Activated CD4-positive, alpha-beta T cell treated with anti-CD3 and anti-CD28 coated beads, Interleukin-2, amount 50 U/mL, for 1 hour (primary cell): ENCODE measurements at places on chromosomes 7 and 10.

DNA sequence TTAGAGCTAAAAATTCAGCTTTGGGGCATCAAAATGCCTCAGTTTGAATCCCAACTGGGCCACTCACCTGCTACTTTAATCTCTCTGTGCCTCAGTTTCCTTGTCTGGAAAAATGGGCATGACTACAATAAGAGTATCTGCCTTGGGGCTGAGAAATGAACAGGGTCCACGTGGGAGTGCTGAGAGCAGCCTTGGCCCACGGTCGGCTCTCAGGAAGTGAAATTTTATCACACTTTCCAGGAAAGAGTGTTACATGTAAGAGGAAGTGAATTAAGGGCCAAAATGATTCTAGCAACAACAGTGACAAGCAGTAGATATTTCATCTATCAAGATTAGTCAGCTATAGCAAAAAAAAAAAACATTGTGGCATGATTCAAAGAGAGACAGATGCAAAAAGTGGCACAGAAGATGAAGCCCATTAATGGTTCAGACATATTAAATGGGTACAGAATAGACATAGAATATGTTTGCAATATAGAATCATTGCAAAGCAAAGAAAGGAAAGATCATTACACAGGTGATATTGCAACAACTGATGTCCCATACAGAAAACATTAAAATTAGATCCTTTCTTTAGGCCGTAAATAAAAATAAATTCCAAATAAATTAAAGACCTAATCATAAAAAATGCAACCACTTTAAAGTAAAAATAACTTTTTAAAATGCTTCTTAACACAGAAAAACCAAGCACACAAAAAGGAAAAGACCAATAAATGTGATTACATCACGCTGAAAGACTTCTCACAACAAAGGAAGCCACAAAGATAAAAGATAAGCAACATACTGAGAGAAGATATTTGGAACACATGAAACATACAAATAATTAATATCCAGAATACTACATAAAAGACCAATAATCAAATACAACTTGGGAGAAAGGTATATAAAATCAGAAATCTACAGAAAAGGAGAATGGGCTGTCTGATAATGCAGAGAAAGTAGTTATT lies 4.3 kb downstream of the TMEM273 start:
- DNase-seq, result no peak

GRCh38 chr7:80488406-80488805 lies 23.5 kb downstream of the GNAT3 start:
- no peak for DNase-seq

DNA sequence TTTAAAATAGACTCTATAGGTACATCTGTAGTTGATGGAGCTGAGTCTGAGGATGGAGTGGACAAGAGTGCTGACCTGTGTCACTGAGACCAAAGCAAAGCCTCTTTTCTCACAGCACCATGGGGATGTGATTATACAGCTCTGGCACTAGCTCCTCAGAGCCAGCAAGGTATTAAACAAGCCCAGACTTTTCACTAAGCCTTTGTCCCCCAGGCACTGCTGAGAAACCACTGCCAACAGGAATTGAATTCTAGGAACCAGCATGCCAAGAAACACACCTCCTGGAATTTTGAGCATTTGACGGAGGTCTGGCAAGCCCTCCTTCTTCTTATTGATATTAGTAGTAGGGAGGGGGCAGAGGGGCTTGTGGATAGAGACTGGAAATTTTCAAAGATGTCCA lies 147.0 kb downstream of the C1GALT1 start:
- DNase-seq, result no peak

GRCh38 chr7:66741-67140 lies 125.6 kb upstream of the FAM20C start:
- DNase-seq, result no peak

GRCh38 chr10:101441541-101442455 lies 87.8 kb downstream of the BTRC start:
- no peak for DNase-seq

GRCh38 chr7:142457146-142457703 lies 199.4 kb upstream of the PRSS58 start:
- no peak for DNase-seq

- DNase-seq, result no peak
These were observed 125.2 kb downstream of the MAD1L1 start for GRCh38 chr7:2107386-2108070.

- no peak for DNase-seq
These were observed 135.3 kb downstream of the EGFR start for GRCh38 chr7:55154096-55154495.

- DNase-seq, result no peak
These were observed 3.0 kb downstream of the DLX6 start for GRCh38 chr7:97008275-97008917.

GRCh38 chr10:125213541-125214282 lies 53.3 kb upstream of the CTBP2 start:
- DNase-seq, result no peak

- DNase-seq, result no peak
These were observed 337.2 kb upstream of the ANKRD30A start for GRCh38 chr10:36788152-36788551.

GRCh38 chr10:35377050-35377728 lies 40.9 kb downstream of the CCNY start:
- no peak for DNase-seq

DNA sequence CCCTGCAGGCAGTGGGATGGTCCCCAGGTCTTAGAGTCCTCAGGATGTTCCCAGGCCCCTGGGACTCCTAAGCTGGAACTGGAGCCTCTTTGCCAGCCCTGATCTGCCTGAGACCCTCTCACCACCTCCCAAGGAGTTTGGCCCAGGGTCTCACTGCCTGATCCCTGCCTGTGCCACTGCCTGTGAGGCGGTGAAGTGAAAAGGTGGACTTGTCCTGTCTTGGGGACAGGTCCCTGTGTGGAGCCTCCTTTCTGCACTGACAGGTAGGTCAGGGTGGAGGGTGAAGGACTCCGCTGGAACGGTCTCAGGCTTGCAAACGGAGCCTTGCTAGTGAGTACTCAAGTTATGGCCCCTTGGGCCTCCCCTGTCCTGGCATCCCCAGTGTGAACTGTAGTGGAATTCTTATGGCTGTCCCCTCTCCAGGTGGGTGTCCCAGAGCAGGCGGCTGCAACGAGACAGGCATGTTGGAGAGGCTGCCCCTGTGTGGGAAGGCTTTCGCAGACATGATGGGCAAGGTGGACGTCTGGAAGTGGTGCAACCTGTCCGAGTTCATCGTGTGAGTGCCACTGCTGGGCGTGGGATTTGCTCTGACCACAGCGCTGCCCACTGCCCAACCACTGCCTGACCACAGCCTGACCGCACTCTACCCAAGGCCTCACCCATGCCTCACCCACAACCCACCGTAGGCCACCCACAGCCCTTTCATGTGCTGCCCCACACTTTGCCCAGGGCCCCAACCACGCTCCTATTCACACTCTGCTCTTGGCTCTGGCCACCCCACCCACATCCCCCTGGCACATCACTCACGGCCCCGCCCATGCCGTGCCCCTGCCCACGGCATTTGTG lies 19.5 kb downstream of the RAMP3 start:
- DNase-seq, result no peak

- DNase-seq, result no peak
These were observed 16.2 kb downstream of the ZNF425 start for GRCh38 chr7:149109969-149110368.
